ENCODE measurements at places on chromosomes 1 and 21.

GRCh38 chr1:103937763-103938357 lies 188.2 kb downstream of the AMY1C start:
- no peak for DNase-seq

- no peak for DNase-seq
Measured at GRCh38 chr1:237059244-237059643, 17.3 kb downstream of the RYR2 start.

DNA sequence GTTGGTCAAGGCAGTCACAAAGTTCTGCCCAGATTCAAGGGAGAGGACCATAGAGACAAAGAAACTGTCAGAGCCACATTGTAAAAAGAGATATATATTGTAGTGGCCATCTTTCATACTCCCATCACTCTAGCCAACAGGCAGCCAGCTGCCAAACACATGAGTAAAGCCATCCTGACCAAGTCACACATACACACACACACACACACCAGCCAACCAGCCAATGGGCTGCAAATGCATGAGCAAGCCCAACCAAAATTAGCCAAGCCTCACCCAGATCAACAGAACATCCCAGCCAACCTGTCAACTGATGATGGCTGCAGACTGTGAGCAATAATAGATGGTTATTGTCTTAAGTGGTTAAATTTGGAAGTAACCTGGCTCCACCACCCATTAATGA lies 120.7 kb downstream of the SEC16B start:
- DNase-seq: no peak

DNA sequence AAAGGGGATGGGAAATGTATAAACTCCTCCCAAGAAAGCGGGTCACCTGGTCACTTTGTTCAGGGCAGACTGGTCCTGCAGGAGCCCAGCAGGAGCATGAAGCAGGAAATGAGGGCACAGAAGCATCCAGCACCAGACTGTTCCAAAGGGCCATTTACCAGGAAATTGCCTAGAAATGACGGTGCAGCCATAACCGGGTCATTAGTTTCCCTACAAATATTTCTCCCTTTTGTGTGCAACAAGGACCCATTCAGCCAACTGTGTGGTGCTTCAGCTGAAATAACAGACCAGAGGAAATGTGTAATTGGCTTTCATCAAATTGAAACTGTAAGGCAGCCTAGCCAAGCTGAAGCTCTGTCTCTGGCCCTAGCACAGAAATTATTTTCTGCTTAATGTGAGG lies 7.6 kb upstream of the CTTNBP2NL start:
- no peak for DNase-seq

DNA sequence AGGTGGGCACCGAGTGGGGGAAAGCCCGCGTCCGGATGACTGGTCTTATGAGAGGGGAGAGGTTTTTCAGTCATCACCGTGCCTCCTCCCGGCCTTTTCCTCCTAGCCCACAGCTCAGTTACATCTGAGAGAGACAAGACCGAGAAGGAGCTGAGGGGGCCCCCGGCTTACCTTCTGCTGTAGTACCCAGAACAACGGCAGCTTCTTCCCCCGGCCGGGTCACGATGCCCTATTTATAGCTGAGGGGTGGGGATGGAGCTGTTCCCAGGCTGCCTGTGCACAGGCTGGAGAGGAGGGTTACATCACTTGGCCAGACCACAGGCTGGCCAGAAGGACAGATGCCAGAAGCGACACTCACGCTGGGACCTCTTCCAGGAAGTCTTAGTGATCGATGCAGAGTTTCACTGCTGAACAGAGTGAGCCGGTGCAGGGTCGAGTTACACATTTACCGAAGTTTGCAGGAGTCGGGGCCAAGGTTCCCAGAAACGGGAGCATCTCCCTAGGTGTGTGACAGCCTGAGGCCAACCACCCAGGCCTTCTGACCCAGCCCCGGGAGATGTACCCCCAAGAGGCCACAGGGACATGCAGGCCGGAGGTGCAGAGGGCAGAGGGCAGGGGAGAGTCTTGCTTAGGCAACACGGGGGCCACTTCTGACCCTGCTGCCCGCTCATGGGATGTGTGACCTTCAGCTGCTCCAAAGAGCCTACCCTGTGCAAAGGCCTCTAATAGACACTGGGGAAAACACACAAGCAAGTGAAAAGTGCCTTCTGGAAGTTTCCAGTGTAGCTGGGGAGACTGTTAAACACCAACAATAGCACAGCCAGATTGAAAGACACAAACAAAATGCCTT lies at the start of gene AGT:
Gene AGT (minus strand): TSS at position 208 of the 850 bp plus-strand sequence. CDS start 3,299 bp downstream, outside the sequence.
- peak; percentile 82 for DNase-seq

- no peak for DNase-seq
Measured at GRCh38 chr1:174998569-174999215, 1.1 kb upstream of the CACYBP start.

- DNase-seq: no peak
Measured at GRCh38 chr1:154813300-154813816, 56.7 kb downstream of the KCNN3 start.

DNA sequence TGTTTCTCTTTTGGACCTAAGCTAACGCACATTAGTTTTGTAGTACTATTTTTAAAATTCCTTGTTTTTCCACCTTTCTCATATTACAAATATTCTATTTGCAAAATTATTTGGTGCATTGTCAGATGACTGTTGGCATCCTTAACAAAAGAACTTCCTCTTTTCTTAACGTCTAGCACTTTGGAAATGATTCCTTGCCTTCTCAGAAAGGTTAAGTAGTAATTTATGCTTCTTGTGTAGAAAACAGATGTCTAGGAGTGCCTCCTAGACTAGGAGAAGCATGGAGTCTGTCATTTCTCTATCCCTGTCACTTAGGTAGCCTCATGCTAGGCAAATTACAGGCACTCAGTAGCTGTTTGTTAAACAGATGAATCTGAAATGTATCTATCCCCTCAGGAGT lies 64.4 kb downstream of the HSPA13 start:
- DNase-seq: no peak

- DNase-seq: no peak
Measured at GRCh38 chr1:243898278-243898677, 48.2 kb upstream of the AKT3 start.

GRCh38 chr1:222105393-222105737 lies 363.5 kb upstream of the DUSP10 start:
- no peak for DNase-seq

DNA sequence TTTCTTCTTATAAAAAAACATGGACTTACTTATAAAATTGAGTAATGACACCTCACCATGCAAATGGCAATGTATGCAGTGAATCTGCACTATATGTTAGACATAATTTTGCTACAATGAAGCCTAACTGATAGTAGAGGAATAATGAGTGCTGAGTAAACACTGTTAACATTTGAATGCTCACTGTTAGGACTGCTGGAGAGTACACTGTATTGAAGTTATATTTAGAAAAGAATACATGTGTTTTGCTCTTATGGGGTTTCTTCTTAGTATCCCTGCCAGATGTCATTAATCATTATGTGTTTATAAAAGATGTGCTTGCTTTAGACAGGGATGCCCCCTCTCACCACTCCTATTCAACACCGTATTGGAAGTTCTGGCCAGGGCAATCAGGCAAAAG lies 111.1 kb upstream of the ZP4 start:
- no peak for DNase-seq

DNA sequence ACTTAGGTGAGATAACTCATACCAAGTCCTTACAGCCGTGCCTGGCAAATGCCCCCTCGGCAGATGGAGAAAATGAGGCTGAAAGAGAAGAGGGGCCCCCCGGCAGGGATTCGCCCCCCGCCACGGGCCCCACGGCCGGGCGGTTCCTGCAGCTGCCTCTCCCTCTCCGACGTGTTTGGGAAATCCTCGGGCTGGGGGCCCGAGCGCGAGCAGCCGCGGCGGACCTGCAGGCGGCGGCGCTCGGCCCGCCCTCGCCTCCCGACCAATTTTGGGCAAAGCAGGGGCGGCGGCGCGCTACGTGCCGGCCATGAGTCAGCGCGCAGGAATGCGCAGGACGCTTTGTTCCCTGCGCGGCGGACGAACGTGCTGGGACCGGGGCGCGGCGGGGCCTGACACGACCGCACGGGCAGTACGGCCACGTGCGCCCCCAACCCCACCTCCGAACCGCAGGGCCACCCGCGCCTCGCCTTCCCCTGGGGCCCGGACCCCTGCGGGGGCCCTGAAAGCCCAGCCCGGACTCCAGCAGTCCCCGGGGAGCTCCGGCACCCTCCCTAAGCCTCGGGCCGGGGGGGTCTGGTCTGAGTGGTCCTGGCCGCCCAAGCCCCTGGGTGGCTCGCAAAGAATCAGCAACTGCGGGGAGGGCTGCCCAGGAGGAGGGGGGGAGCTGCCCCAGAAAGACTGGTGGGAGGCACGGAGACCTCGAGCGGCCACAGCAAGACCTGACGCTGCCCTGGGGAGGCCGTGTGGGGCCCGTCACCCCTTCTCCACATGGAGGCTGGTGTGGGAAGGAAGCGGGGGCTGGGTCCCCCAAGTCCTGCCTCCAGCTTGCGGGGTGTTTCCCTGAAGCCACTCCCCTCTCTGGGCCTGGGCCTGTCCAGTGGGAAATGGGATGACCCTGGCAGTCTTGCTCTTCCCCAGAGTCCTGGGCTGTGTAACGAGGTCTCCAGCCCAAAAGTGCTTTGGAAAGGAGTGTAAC lies 11.9 kb upstream of the EDN2 start:
- no peak for DNase-seq

GRCh38 chr1:212607913-212608391 lies 609 bp upstream of the ATF3 start:
- no peak for DNase-seq

DNA sequence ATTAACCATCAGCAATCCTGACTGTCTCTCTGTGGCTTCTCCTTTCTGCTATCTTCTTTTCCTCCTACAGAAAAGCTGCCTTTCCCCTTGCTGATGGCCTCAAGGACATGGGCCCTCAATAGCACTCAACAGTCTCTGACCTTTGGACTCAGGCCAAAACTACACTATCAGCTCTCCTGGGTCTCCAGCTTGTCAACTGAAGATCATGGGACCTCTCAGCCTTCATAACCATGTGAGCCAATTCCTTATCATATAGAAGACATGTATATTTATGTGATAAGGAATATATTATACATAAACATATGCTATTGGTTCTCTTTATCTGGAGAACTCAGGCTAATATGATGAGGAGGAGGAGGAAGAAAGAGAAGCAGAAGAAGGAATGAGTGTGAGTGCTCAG lies 91.8 kb upstream of the GJB5 start:
- DNase-seq: no peak

GRCh38 chr1:72724951-72725861 lies 442.9 kb upstream of the NEGR1 start:
- no peak for DNase-seq

DNA sequence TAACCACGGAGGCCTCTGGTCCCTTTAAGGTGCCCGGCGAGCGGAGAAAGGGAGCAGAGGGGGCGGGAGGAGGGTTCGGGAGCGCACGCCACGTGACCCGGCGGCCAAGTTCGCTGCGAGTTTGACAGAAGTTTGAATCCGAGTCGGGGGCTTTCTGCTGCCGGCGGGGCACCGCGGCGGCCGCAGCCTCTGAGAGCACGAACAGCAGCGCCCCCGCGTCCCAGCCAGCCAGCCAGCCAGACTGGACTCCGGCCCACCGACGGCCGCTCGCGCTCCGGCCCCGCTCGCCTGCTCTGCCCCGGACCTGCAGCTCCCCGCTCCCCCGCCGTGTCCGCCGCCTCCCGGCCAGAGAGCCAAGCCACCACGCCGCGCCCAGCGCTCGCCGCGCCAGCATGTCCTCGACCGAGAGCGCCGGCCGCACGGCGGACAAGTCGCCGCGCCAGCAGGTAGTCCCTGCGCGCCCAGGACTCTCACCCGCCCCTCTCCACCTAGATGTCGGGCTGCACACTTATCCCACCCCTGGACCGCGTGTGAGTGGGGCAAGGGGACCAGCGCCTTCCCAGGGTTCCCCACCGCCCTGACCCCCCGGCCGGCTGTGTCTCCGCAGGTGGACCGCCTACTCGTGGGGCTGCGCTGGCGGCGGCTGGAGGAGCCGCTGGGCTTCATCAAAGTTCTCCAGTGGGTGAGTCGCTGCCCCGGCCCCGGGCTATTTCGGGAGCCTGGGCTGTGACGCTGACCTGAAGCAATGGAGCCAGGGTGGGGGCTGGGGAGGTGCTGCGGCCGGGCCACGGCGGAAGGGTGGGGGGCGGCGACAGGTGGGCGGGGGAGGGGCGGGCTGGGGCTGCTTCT lies at the start of gene SYPL2:
Gene SYPL2 (plus strand): TSS at position 95 of the 849 bp plus-strand sequence. CDS start 298 bp downstream, at position 393.
- DNase-seq: no peak

DNA sequence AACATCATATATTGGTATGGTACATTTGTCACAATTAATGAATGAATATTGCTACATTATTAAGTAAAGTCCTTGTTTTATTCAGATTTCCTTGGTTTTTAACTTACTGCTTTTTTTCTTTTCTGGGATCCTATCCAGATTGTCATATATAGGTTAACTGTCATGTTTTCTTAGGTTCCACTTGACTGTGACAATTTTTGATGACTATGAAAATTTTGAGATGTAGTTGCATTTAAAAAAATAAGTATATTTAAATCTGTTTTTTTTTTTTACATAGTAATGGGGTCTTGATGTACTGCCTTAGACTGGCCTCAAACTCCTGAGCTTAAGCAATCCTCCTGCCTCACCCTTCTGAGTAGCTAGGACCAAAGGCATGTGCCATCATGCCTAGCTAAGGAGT lies 76.8 kb downstream of the ATP6V1G3 start:
- no peak for DNase-seq

DNA sequence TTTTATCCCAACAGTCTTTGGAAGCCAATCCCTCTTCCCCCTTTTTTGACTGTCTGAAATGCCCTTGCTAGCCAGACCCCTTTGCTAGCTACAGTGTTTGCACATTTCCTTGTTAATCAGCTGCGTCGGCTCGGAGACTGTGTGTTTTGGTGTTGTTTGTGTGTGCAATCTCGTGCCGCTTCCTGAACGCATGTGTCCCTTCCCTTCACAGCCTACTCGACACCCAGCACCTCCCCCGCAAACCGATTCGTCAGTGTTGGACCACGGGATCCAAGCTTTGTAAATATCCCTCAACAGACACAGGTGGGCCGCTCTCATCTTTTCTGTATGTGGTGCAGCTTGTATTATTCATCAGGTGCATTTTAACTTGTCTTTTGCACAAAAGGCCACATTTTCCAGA lies 298.7 kb downstream of the TM2D1 start:
- DNase-seq: no peak

- no peak for DNase-seq
Measured at GRCh38 chr1:20359451-20360330, 69.0 kb downstream of the VWA5B1 start.

GRCh38 chr1:53521924-53522552 lies 62.8 kb downstream of the DMRTB1 start:
- DNase-seq: no peak

- DNase-seq: no peak
Measured at GRCh38 chr1:41284121-41284520, 42.0 kb upstream of the SCMH1 start.

DNA sequence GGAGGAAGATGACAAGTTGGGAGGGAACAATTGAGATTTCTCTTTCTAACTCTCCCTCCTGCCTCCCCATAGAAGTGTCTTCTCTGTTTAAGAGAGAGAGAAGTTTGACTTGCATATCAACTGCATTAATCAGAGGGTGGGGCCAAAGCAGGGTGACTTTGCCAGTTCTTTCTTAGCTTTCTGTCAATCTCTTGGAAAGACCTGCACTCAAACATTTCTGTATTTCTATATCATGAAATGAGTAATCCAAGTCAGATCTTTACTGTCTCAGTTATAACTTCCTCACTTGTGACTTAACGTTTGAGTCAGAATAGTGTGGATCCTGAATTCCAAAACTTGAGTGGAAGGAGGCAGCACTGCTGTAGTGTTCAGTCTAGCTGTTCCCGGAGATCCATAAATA lies 180.8 kb upstream of the KCNK2 start:
- DNase-seq: no peak

GRCh38 chr1:172824209-172824608 lies 165.3 kb downstream of the FASLG start:
- no peak for DNase-seq
